ENCODE measurements at places on chromosomes 11 and 22.

DNA sequence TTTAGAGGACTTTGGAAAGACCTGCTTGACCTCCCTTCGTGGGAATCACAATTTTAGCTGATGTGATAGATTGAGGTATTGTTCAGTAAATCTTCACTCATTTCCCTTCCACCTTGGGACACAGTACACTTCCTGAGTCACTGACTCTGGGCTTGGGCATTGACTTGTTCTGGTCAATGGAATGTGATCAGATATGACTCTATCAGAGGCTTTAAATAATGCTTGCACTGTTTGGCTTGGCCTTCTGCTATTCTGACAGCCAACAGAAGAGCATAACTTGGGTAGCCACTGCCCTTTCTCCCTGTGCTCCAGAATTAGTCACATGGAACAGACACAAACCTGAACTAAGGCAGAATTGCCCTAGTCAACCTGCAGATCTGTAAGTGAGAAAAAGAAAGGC lies 12.5 kb downstream of the PRR5L start:
- DNase-seq: no peak

- no peak for DNase-seq
Observed at GRCh38 chr22:41596776-41597634, 7.4 kb upstream of the PMM1 start.

DNA sequence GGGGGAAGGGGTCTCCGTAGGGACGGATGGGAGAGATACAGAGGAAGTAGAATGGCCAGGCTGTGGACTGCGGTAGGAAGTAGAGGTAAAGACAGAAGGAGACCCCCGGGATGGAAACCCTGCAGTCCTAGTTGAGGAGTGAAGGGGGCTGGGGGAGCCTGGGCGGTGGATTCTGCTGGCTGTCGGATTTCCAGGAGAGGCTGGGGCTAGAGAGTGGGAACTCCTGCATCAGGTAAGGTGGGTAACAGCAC lies 727 bp upstream of the SCARF2 start:
- no peak for DNase-seq

- no peak for DNase-seq
Observed at GRCh38 chr22:41564563-41564962, 3.8 kb downstream of the CSDC2 start.

DNA sequence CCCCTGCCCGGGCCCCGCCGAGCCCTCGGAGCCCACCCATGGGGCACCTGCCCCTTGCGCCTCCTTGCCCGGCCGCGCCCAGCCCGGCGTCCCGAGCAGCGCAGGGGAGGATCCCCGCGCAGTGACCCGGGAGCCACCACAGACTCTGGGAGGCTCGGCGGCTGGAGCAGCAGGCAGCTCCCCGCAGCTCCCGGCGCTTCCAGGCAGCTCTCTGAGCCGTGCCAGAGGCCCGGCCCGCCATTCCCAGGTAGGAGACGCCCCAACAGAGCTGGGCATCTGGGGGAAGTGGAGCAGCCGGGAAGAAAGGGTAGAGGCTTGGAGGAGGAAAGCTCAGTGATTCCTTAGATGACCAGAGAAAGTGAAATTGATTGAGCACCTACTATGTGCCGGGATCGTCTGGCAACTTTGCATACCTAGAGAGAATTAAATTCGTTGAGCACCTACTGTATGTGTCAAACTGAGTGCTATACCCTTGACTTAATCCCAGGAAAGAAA lies 670 bp downstream of the RASD2 start:
- DNase-seq: no peak

DNA sequence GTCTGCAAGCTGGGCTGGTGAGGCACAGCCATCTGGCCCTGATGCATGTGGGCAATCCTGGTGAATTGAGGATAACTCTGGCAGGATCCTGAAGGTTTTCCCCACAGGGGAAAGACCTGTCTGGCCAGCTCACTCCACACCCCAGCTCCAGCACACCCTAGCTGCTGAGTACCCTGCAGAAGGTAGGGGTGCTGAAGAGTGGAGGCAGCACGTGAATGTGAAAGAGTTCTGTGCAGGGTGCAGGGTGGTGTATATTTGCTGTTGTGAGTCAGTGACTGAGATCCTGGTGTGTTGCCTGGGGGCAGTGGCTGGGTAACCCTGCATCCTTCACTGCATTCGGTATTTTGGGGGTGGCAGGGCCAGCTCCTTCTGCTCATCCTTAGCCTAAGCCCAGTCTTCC lies 22.4 kb downstream of the DGAT2 start:
- no peak for DNase-seq

DNA sequence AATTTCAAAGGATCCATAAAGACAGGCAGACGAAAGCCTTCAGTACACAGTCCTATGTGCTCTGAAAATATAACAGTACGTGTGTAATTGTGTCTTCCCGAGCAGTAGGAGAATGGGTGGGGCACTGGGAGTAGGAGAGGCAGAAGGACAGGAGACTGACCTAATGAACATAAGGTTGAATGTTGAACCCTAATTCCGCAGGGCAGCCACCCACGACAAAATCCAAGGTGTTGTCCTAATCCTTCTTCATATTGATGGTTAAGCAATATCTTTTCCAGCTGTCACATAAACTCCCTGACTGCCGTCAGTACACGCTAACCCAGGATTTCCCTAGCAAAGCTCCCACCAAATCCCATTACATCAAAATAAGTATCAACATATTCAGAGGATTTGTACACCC lies 34.5 kb downstream of the SPATA19 start:
- no peak for DNase-seq

DNA sequence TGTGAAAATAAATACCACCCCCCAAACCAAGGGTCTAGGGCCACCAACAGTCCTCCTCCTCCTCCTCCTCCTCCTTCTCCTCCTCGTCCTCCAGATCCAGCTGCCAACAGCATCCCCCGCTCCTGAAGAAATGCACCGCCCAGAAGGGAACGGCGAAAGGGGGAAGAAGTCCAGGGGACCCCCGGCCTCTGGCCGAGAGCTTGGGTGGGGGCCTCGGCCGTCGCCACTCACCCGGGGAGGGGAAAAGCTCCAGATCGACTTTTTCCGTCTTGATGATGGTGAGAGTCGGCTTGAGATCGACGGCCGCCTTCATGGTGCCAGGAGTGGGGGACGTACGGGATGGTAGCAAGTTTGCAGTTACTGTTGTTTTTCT lies 65.7 kb downstream of the ETS1 start:
- peak; percentile 35 for DNase-seq

DNA sequence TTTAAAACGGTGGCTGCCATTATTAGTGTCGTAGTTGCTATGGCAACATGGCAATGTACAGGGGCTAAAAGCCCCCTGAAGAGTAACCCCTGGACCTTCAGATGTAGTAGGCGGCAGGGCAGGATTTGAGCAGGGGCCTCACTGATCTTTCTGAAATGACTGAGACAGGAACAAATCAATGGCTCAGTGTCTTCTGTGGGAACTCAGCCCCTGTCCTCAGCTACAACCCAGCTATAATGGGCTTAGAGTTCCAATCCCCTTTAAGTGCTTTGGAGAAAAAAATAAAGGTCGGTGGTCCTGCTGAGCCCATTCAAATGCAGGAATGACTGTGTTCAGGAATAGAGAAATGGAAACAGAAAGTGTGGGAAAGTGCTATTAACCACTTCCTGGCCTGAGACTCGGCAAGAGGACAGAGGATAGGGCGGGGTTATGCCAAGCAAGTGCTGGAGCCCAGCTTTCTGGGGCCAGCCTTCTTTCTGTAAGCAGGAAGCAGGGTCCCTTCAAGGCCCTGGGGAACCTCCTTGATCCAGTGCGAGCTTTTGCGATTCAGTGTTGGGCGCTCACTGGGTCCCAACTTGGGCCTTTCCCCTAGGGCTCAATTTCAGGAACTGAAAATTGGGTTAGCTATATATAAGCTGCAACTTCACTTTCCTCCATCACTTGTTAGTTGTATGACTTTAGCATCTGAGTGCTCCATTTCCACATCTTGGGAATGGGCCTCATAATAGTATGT lies 6.1 kb upstream of the CD82 start:
- DNase-seq: no peak

GRCh38 chr11:15565880-15566279 lies 451.2 kb downstream of the INSC start:
- no peak for DNase-seq

DNA sequence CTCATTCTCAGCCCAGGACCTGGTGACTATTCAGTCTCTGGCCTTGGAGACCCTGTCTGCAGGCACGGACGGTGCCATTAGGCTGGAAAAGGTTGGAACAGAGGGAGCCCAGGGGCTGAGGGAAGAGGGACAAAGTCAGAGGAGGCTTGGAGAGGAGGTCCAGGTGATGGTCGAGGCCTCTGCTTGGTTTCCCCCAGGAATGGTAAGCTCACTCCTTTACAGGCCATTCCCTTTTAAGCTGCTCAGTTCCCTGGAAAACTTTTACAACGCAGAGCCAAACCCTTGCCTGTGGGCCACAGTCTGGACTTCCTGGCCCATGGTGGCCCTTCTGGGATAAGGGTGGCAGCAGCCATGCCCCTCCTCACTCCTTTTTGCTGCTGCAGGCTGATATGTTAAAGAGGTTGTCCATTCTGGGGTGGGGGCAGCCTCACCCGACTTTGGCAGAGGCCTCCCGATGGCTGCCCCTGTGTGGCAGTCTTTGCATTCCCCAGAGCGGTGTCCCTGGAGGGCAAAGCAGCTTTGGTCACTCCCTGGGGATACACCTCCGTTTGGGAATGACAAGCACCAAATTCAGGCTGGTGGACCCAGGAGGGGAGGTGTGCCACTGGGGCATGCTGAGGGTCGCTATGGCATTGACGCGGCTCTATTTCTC lies 34.0 kb upstream of the RFPL3 start:
- no peak for DNase-seq

GRCh38 chr11:68927280-68928135 lies 23.8 kb downstream of the IGHMBP2 start:
- DNase-seq: no peak

DNA sequence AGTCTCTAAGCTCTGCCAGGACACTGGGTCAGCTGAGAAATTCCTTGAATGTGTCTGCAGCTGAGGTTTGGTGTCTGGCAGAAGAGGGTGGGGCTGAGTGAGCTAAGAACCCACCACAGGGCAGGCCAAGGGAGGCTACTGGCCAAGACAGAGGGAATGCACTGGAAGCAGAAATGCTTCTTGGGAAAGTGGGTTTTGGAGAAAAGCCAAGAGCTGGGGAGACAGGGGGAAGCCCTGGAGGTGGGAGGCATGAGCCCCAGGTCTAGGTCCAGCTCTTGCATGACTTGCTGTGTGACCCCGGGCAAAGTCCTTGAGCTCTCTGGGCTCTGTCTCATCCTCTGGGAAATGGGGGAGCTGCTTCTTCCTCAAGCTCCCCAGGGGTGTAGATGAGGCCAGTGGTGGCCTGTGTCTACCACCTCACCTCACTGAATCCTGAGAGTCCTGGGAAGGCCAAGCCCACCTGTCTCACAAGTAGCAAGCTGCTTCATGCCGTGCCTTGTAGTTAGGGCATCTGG lies 2.3 kb downstream of the MMP11 start:
- no peak for DNase-seq

DNA sequence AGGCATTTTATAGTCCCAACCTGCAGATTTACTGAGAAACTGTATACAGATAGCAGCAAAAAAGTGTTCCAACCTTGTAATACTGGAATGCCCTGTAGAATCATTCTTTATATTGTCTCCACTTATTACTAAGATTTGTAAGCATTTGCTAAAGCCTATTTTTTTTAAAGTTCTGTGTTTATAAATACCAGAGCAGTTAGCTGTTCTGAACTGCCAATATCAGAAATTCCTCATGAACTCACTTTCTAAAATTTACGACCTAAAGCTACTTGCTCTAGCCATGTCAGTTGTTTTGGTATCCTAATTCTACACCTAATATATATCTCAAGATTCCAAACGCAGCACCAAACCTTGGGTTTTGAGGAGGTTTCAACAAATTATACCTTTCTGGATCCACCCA lies 103.2 kb downstream of the C11orf65 start:
- DNase-seq: no peak

GRCh38 chr11:128349650-128350299 lies 237.6 kb downstream of the ETS1 start:
- no peak for DNase-seq

GRCh38 chr22:49351761-49352227 lies 475.9 kb downstream of the BRD1 start:
- DNase-seq: no peak

DNA sequence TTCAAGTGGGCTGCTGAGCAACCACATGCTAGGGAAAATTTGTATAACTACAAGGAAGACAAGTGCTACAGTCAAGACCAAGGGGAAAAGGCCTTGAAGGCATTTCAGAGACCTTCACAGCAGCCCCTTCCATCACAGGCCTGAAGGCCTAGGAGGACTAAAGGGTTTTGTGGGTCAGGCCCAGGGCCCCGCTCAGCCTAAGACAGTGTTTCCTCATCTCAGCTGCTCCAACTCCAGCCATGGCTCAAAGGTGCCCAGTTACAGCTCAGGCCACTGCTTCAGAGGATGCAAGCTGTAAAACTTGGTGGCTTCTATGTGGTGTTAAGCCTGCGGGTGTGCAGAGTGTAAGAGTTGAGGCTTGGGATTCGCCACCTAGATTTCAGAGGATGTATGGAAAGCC lies 260.5 kb downstream of the NXPE2 start:
- DNase-seq: no peak

DNA sequence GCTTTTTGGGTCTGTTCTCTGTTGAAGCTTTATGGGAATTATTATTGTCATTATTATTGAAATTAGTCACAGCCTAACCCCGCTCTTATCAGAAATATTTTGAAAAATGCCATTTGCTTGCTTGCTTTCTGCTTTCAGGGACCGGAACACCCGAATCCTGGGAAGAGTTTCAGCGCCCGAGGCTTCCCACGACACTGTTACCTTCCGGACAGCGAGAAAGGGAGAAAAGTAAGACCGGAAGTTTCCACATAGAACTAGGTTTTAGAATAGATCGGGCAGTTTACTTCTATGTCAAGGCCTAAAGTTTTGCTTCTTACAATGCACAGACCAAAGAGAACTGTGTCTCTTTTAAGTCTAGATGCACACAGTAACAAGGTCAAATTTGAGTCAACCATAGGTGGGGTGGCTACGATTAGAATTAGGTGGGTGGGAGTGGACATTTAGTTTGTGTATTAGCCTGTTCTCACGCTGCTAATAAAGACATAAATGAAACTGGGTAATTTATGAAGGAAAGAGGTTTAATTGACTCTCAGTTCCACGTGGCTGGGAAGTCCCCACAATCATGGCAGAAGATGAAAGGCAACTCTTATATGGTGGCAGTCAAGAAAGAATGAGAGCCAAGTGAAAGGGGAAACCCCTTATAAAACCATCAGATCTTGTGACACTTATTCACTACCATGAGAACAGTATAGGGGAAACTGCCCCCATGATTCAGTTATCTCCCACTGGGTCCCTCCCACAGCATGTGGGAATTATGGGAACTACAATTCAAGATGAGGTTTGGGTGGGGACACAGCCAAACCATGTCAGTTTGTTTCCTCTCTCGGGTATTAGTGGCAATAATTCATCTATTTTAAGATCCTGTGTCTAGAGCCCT lies 12.9 kb downstream of the MPEG1 start:
- no peak for DNase-seq

All from SW 1271 (cell line).